Progenitor cell of endocrine pancreas (in vitro differentiated cells): ENCODE measurements at places on chromosomes 5 and 9. TPM values are rescaled to one million over a fixed set of nuclear protein-coding genes. Genes with fewer than 3 reads are reported as not detected.

PHF24 gene
- total RNA-seq, result 0.29 and 0.38 TPM in 2 replicates

GRCh38 chr5:4230471-4230785 is 634.8 kb downstream of the IRX1 start:
- no peak overlapping the region for H3K27ac ChIP-seq
- H3K36me3 ChIP-seq, result peaks cover 4% of the 10 kb centered on the region
- peaks cover 30% of the 10 kb centered on the region for H3K4me1 ChIP-seq
- peaks cover 35% of the 10 kb centered on the region for H3K27me3 ChIP-seq
- H3K4me3 ChIP-seq, result no peak overlapping the region

DNA sequence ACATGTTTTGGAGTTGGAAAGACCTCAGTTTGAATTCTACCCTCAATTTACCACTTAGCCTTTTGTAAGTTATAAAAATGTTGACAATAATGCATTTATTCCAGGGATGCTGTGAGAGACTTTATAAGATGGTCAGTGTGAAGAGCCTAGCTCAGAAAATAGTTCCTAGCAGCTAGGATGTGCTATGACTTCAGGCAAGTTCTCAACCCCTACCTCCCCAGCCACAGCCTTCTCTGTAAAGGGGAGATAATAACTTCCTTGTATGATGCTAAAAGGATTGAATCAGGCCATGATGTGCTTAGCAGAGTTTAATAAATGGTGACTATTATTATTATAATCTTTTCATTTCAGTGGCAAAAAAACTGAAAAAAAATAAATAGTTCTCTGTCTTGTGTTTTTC is 77.6 kb downstream of the ALDH1A1 start:
- H3K4me3 ChIP-seq, result no peak overlapping the region
- no peaks in the 10 kb centered on the region for H3K27me3 ChIP-seq
- no peak overlapping the region for H3K27ac ChIP-seq
- DNase-seq, result no peak

GRCh38 chr9:129888293-129889121 is 53.2 kb downstream of the USP20 start:
- peaks cover 11% of the 10 kb centered on the region for H3K4me1 ChIP-seq
- no peak for DNase-seq
- no peak overlapping the region for H3K4me3 ChIP-seq
- no peak overlapping the region for H3K27ac ChIP-seq
- no peaks in the 10 kb centered on the region for H3K27me3 ChIP-seq
